ENCODE measurements at places on chromosomes 3 and 15. TPM values are rescaled to one million over a fixed set of nuclear protein-coding genes. Genes with fewer than 3 reads are reported as not detected.

GRCh38 chr3:163952499-163952898, 1125.8 kb downstream of the SI start:
- no peak for ATAC-seq

Gene GOLGA6L9
- 6.1 TPM for total RNA-seq

Gene KCNH8
- total RNA-seq = 0.08 TPM

- no peak for ATAC-seq
Observed at GRCh38 chr3:63876260-63876659, 12.6 kb downstream of the ATXN7 start.

Gene USP3
- 37.0 TPM for total RNA-seq
